ENCODE measurements at places on chromosomes 12 and 14.
A peak's percentile ranks its signal among the peaks of the same experiment; 100 is the strongest.

- DNase-seq: no peak
Observed at GRCh38 chr12:27032679-27033078, 10.3 kb downstream of the MED21 start.

- DNase-seq: no peak
Observed at GRCh38 chr12:15705606-15706005, 83.6 kb downstream of the EPS8 start.

GRCh38 chr12:105474672-105475071, 144.2 kb downstream of the C12orf75 start:
- no peak for DNase-seq

GRCh38 chr14:90518069-90518940, 121.5 kb downstream of the CALM1 start:
- DNase-seq: no peak

GRCh38 chr12:53746592-53747092, 5.1 kb downstream of the CISTR start:
- DNase-seq: peak; percentile 70

GRCh38 chr12:31260840-31261239, 65.1 kb downstream of the SINHCAF start:
- no peak for DNase-seq

GRCh38 chr14:105147671-105148603, 20.6 kb downstream of the JAG2 start:
- no peak for DNase-seq

DNA sequence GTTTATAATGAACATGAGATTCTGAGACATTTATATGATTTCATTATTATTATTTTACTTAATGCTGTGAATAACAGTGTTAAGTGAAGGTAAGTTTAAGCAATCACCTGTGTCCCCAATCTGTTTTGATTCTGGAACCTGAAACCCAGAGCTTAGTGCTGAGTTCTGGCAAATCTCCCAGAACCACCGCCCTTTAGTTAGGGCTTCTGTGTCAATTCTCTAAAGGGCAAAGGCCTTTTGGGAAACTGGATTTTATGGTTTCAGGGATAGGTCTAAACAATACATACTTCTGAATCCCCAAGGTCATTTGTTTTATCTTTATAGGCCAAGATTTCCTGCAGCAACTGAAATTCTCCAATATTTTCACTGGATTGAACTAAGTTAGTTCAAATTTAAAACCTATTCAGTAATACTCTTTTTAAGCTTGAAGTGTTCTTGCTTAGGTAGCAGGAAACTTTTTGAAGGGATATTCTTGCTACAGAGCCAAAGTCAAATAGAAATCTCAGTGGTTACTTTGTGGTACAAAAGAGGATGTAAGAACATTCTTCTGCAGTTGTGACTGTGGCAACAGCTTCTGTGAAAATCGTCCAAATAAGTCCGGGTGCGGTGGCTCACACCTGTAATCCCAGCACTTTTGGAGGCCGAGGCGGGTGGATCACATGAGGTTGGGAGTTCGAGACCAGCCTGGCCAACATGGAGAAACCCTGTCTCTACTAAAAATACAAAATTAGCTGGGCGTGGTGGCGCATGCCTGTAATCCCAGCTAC, 10.0 kb upstream of the PKP2 start:
- DNase-seq: no peak

DNA sequence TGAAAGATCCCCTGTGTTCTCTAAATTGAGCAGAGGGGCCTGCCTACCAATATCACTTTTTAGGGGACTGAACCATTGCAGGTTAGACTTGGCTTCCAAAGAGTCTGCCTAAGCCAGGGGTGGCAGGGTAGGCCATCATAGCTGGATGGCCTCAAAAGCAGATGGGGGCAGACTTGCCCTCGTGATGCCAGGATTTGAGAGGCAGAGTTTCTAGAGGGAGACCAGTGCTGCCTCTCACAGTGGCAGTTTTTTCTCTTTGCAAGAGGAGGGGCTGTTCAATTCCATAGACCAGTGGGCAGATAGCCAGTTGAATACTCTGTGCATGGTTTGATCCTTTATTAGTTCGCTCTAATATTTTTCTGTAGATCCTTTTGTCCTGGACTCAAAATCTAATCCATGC, 23.8 kb upstream of the SMCO2 start:
- DNase-seq: no peak

DNA sequence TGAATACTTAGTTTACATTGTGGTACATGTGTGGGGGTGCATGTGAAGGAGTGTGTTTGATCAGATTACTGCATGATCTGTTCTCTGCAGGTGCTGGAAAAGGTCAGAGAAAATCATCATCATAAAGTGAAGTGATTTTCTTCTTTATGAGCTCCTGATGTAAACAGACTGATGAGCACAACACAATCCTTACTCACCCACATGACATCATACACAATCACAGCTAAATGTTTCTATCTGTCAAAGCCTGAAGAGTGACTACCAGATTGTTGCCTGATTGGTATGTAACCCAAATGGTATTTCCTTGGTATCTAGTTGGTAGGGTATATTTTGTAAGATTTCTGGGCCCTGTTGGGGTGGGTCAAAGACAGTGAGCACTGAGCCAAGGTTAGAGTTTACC, 270.8 kb downstream of the FOXG1 start:
- peak; percentile 15 for DNase-seq

GRCh38 chr14:93078870-93079269, 36.9 kb downstream of the ITPK1 start:
- DNase-seq: peak; percentile 84

Data from GM04504 (cell line).